Activated CD4-positive, CD25-positive, alpha-beta regulatory T cell treated with anti-CD3 and anti-CD28 coated beads, Interleukin-2, amount 50 U/mL, for 72 hours (primary cell): ENCODE measurements at places on chromosomes 7 and 10.

DNA sequence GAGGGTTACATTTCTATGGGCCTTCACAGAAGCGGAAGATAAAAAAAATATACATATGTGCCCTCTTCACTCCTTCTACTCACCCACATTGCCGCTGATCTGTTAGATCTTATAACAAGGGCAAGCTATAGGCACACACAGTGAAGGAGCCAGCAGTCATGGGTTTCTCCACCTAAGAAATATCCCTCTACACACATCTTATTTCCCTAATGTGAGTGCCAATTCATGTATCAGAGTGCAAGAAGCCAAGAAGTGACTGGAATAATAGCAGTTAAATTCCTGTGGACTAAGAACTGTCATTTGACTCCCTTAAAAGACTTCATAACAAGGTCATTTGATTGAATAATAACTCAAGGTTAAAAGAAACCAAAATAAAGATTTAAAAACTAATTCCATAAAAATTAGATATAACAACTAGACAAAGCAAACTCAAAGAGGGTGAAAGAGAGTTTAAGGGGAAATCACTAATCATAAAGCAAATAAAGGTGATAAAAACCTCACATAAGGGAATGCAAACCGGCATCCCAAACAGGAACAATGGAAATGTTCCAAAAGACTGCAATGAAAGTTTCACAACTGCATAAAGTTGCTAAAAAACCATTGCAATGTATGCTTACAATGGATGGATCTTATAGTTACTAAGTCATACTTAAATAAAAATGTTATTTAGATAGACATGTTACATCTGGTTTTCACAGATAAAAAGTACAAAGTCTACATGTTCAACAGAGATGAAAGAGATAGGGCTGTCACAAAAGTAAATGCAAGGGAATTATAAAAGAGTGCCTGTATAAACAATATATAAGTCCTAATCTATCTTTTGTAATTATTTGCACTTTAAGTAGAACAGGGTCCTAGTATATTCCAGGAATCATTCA lies 42.8 kb downstream of the ARHGAP21 start:
- no peak for DNase-seq

GRCh38 chr7:27611059-27611458 lies 51.6 kb downstream of the HIBADH start:
- no peak for DNase-seq

DNA sequence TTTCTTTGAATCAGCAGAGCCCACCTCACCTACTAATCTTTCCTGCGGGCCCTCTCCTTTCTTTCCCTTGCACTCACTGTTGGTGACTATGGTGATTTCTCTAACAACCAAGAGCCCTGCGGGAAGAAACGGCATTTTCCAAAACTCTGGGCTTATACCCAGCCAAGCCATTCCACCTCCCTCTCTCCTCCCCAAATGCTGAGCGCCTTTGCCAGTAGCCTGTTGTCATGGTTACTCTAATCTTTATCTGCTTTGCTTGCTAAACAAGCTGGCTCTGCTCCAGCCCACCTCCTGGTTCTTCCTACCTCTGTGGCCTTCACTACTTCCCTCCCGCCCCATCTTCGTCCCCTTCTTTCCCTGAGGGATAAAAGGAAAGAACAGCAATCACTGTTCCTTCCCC lies 86.7 kb downstream of the DGKI start:
- DNase-seq, result no peak

- DNase-seq, result no peak
Observed at GRCh38 chr7:42843205-42843800, 68.6 kb downstream of the C7orf25 start.
